Stimulated activated CD8-positive, alpha-beta memory T cell treated with anti-CD3 and anti-CD28 coated beads, Interleukin-4, amount 100 ng/mL, for 1 hour (primary cell): ENCODE measurements at places on chromosomes 5 and 9.

GRCh38 chr5:10839118-10839517 lies 78.1 kb upstream of the DAP start:
- no peak for DNase-seq

- no peak for DNase-seq
Measured at GRCh38 chr5:14110196-14110595, 32.9 kb upstream of the TRIO start.

DNA sequence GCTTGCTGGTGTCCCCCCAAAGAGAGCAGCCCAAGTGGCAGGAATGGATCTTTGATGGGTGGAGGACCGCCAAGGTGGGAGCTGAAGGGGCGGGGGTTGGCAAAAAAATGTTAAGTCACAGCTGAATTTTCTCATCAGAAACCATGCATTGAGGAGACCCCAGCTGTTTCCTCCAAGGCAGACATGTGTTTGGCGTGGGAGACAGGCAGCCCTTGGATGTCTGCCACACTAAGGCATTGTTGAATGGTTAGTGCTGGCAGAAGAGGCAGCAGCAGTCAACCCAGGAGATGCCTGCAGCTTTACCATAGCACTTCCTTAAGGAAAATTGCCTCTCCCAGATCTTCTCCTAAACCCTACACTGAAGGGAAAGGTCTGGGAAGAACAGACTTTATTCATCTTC lies 394.9 kb upstream of the CD180 start:
- DNase-seq, result no peak

DNA sequence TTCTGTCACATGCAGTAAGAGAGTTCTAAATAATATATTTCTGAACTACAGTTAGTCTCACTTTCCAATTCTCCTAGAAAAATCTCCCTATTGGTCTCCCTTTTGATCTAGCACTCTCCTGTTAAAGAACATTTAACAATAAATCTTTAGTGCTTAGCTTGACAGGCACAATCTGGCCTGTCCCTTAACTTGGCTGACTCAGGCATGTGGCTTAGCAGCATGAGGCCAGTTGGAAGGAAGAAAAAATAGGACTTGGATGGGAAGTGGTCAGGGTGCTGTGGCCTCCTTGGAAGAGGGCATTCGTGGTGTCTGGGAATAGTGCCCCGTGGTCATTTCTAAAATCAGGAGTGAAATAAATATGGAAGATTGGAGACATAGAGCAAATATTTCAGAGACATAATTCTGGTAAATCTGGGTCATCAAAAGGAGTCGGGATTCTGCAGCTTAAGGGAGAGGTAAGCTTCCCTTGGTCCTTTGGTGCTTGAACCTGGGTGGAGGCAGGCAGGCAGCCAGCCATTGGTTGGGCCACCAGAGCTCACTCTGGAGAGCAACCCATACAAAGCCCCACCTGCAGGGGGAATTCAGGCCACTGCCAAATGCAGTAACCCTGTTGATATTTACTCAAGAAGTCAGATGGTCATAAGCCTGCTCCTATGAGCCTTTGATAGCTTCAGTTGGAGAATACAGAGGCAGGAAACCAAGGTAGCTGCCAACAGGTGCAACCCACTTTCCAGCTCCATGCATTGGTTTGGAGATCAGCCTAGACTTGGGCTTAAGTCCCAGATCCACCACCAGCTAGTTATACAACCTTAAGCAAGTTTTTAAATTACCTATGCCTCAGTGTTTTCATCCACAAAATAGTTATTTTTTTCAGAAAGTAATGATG lies 28.8 kb upstream of the TLE4 start:
- no peak for DNase-seq

DNA sequence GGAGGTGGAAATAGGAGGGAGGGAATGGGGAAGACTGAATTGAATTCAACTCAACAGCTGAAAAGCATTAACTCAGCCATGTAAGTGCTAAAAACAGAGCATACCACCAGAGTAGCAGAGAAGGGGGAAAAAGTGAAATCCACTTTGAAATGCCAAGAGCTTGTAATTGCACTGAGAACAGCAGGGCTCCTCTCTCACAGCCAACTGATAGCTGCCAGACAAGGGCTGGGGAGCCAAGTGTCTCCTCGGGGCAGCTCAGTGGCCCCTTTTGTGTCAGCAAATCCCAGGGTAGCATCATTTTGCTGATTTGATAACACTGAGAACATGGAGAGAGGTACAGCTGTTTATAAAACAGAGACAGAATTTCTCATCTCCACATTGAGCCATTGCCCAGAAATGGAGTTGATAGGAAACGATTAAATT lies 182.5 kb downstream of the FRMD3 start:
- no peak for DNase-seq

GRCh38 chr9:75117564-75117963 lies 29.2 kb downstream of the OSTF1 start:
- no peak for DNase-seq

DNA sequence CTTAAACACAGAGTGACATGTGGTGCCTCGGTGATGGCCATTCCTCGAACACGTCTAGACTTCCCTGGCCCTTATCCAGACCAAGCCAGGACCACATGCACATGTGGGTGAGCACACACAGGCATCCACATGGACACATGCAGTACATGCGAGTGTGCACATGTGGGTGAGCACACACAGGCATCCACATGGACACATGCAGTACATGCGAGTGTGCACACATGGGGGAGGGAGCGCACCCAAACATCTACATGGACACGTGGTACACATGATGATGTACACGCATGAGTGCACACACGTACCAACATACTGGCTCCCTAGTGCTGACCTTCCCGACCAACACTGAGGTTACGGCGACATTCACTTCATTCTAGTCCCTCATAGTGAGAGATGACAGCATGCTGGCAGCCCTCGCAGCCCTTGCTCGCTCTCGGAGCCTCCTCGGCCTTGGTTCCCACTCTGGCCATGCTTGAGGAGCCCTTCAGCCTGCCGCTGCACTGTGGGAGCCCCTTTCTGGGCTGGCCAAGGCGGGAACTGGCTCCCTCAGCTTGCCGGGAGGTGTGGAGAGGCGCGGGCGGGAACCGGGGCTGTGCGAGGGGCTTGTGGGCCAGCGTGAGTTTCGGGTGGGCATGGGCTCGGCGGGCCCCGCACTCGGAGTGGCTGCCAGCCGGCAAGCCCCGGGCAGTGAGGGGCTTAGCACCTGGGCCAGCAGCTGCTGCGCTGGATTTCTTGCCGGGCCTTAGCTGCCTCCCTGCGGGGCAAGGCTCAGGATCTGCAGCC lies 186.8 kb downstream of the HSPA4 start:
- DNase-seq, result no peak

- no peak for DNase-seq
Measured at GRCh38 chr5:132235340-132235739, 7.7 kb upstream of the P4HA2 start.

DNA sequence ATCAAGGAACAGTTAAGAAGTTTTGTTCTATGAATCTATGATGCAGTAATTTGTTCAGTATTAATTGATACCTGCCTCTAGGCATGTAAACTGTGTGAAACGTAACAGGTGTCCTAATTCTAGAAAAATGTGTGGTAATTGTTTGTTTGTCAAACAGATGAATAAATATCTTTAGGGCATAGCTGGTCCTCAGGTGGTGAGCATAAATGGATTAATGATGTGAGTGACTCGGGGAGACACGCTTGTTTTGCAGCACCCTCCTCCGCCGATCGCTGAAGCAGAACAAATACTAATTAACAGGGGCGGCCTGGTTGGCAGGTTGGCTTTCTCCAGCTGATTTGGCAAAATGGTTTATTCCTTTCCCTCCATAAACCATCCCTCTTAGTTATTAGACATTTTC lies 88.8 kb downstream of the TLE4 start:
- no peak for DNase-seq

GRCh38 chr5:137075163-137075970 lies 423.8 kb downstream of the SPOCK1 start:
- DNase-seq, result no peak

- DNase-seq, result no peak
Measured at GRCh38 chr5:36055984-36056383, 10.7 kb downstream of the UGT3A2 start.

- no peak for DNase-seq
Measured at GRCh38 chr9:20320921-20321320, 301.4 kb downstream of the MLLT3 start.

- no peak for DNase-seq
Measured at GRCh38 chr5:77266291-77266690, 55.8 kb downstream of the PDE8B start.

GRCh38 chr5:143116814-143117213 lies 286.7 kb downstream of the NR3C1 start:
- DNase-seq, result no peak

- no peak for DNase-seq
Measured at GRCh38 chr5:111172504-111172903, 51.7 kb upstream of the CAMK4 start.

DNA sequence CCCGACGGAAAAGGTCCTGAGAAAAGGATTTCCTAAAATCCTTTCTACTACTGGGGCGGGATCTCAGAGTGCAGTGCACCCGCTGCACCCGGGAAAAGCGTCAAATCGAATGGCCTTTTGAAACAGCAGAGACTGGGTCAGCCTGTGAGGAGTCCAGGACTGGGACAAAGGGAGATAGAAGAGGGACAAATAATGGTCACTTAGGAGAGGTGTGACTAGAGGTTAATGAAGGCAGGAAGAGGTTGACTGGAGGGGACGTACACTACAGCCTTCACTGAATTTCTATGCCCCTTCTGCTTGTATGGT lies 1.5 kb downstream of the PLPPR1 start:
- DNase-seq, result no peak

GRCh38 chr5:38678076-38678475 lies 121.6 kb upstream of the LIFR start:
- DNase-seq, result no peak

DNA sequence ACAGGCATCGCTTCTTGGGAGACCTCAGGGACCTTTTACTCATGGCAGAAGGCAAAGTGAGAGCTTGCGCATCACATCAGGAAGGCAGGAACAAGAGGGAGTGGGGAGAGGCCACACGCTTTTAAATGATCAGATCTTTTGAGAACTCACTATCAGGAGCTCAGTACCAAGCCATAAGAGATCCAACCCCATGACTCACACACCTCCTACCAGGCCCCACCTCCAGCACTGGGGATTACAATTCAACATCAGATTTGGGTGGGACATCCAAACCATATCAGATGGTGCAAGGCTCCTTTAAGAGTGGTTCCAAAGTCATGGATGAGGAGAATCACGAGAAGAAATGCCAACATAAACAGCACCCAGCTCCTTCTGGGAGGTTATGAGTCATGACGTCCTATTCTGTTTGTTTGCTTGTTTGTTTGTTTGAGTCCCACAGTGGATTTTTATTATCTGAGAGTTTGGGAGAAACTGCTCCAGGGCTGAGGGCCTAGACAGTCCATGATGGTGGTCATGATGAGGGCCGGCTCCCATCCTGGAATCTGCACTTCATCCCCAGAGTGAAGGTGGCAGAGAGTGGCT lies 453.5 kb downstream of the GADD45G start:
- DNase-seq, result no peak

GRCh38 chr5:170393958-170394357 lies 4.8 kb upstream of the KCNMB1 start:
- DNase-seq, result no peak

GRCh38 chr9:18487611-18488010 lies 13.7 kb downstream of the ADAMTSL1 start:
- DNase-seq, result no peak

DNA sequence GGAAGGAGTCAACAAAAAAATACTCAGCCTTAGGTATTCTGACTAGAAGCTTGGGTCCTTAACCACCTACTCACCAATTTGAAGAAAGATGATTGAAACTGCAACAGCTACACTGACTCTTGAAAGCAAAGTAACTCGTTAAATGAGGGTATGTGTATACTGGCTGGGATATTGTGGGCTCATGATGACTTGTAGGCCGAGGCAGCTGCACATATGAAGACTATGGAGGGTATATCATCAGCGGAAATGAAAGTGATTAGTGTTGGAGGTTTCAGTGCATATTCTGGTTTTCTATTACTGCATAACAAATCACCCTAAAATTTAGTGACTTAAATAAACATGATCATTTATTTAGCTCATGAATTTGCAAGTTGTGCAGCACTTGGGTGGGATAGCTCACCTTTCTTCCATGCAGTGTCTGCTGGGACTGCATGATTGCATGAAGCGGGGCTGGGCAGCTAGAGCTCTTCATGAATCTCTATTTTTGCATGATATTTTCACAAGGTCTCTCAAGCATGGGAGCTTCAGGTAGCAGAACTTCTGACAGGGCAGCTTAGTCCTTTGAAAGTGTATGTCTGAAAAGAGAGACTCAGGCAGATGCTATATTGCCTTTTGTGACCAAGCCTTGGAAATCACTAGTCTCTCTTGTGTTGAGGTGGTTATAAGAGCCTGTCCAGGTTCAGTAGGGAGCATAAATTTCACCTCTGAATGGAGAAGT lies 96.1 kb upstream of the CDKN2B start:
- DNase-seq, result no peak

DNA sequence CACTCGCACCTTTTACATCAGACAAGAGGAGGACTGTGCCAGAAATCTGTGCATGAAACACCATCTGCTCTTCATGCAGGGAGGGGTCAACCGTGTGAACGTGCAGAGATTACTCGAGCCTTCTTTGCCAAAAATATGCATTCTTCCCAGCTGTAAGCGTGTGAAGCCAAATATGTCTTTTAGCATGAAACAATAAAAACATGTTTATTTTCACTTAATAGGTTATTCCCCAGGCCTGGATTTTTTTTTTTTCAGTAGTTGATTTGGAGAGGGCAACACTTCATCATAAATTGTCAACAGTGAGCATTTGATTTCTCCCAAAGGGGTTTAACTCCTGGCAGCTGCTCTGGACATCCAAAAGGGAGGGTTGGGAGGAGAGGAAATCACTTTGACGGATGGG lies 23.8 kb downstream of the PLAC8L1 start:
- DNase-seq, result no peak

- no peak for DNase-seq
Measured at GRCh38 chr5:144209361-144209760, 38.7 kb downstream of the KCTD16 start.

- peak; percentile 40 for DNase-seq
Measured at GRCh38 chr5:132386644-132387286, 17.3 kb downstream of the SLC22A5 start.

DNA sequence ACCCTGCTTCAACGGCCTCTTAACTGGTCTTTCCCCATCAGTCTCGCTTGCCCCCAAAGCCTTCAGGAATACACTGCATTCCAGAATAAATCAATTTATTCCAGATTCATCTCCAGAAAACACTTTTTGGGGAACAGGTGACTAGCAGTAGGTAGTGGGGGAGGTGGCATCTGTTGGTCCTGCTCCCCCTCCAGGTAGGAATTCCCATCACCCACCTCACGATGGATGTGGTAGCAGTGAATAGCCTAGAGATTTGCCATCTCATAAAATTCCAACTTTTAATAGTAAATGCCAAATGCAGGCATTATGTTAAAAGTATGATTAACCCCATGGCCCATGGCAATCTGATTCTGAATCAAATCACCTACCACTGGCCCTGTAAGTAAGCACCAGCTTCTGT lies 142.7 kb downstream of the MED27 start:
- DNase-seq, result no peak

DNA sequence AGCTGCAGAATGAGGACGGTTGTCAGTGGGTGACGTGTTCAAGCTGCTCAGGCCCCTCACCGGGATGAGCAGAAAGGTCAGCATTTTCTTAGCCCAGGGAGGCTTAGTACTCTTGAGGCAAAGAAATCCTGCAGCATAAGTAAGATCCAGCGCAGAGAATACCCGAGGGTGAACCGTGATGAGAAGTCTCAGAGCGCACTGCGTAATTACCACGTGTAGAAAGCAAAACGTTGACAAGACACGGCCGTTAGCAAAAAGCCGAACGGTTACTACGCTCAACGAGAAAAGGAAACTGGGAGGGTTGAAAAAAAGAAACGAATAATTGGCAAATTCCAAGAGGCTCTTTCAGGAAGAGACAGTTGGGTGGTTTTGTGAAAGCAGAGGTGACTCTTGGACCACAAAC lies 104.0 kb downstream of the COL23A1 start:
- no peak for DNase-seq

- no peak for DNase-seq
Measured at GRCh38 chr5:116441223-116441622, 133.4 kb downstream of the SEMA6A start.
